ENCODE measurements at places on chromosomes 5 and 9. TPM values are rescaled to one million over a fixed set of nuclear protein-coding genes. Genes with fewer than 3 reads are reported as not detected.

The KCNT1 gene
- total RNA-seq, result not detected

The CAVIN4 gene
- 0.65 TPM for total RNA-seq

The HTR1A gene
- not detected for total RNA-seq

The DNAJC21 gene
- total RNA-seq, result 28.3 TPM

The PCSK1 gene
- 0.61 TPM for total RNA-seq

The PIP5K1B gene
- total RNA-seq, result not detected

The MARVELD2 gene
- 4.0 TPM for total RNA-seq

The SPIN1 gene
- total RNA-seq, result 47.1 TPM

The MAMDC2 gene
- 6.5 TPM for total RNA-seq

The MLANA gene
- not detected for total RNA-seq
